HepG2 (cell line): ENCODE measurements at places on chromosomes 5 and 9. TPM values are rescaled to one million over a fixed set of nuclear protein-coding genes. Genes with fewer than 3 reads are reported as not detected.

- DNase-seq: no peak
Measured at GRCh38 chr5:179279347-179280094, 65.7 kb downstream of the ADAMTS2 start.

GRCh38 chr9:101705135-101705661 lies 33.2 kb downstream of the GRIN3A start:
- no peak for DNase-seq

DNA sequence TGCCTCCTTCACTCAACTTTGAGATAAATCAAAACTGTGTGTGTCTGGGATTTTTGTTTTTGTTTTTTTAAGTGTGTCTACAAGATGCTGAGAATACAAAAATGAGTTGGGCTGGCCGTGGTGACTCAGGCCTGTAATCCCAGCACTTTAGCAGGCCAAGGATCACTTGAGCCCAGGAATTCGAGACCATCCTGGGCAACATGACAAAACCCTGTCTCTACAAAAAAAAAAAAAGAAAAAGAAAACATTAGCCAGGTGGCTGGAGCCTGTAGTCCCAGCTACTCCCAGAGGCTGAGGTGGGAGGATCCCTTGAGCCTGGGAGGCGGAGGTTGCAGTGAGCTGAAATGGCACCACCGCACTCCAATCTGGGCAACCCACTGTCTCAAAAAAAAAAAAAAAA lies 21.0 kb downstream of the HNRNPK start:
- DNase-seq: peak; percentile 69

DNA sequence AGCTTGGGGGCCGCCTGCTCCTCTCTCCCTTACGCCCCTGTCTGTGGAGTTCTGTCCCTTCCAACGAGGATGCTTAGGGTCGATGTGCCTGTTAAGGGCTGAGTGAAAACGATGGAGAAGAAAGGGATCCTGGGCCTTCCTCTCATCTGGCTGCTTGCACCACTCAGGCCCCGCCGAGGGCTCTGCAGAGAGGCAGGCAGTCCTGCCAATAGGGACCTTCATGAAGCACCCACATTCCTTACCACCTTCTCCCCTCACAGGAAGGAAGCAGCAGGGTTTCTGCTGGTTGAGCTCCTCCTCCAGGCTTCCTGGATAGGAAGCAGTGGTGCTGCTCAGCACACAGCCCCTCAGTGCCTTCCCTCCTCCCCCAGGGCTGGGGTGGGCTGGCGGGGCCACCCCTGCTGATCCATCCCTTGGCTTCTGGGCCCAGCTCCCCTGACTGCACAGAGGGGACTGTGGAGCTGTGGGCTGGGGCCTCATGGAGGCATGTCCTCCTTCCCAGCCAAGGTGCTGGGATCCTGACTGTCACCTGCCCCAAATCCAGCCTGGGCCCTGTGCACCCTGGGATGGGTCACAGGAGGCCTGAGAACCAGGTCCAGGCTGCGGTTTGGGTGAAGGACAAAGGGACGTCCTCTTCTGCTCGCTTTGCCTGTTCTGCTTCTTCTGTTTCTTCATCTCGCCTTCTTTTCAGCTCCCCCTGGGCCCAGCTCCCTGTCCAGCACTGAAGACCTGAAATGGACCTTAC lies 50.5 kb downstream of the AHRR start:
- DNase-seq: no peak

The NEUROG1 gene
- total RNA-seq: not detected in 2 replicates

The OXCT1 gene
- total RNA-seq: 3.7 and 4.7 TPM in 2 replicates

The IFNA21 gene
- not detected in 2 replicates for total RNA-seq
